Daoy (cell line): ENCODE measurements at places on chromosomes 1 and 21.

DNA sequence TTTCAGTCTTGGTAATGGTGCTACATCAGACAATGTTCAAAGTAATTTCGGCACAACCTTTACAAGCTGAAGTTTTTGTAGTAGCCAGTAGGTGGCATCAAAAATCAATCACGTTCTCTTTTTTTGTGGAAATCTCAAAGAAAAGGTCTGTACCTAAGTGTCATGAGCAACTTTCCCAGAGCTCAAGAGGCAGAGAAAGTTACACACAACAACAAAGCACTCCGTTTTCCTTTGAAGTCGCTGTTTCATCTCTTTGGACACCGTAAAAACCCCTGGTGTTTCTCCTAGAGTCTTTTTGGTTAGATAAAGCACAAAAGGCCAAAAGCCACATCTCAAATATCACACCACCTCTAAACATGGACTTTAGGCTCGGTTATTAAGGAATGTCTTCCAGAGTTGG is 131.6 kb downstream of the LHX8 start:
- DNase-seq = peak; percentile 5

- no peak for DNase-seq
Measured at GRCh38 chr1:204476563-204476962, 18.0 kb downstream of the PIK3C2B start.

- no peak for DNase-seq
Measured at GRCh38 chr1:207328908-207329440, 7.5 kb downstream of the CD55 start.

GRCh38 chr1:3002349-3003038 is 18.8 kb upstream of the ACTRT2 start:
- no peak for DNase-seq

- DNase-seq = no peak
Measured at GRCh38 chr1:166695115-166695514, 144.2 kb upstream of the POGK start.

- DNase-seq = peak; percentile 91
Measured at GRCh38 chr1:10824821-10825540, 28.5 kb upstream of the CASZ1 start.

GRCh38 chr1:224182057-224182865 is 779 bp upstream of the DEGS1 start:
- no peak for DNase-seq

GRCh38 chr1:1344655-1345361 is 4.4 kb downstream of the DVL1 start:
- peak; percentile 93 for DNase-seq

DNA sequence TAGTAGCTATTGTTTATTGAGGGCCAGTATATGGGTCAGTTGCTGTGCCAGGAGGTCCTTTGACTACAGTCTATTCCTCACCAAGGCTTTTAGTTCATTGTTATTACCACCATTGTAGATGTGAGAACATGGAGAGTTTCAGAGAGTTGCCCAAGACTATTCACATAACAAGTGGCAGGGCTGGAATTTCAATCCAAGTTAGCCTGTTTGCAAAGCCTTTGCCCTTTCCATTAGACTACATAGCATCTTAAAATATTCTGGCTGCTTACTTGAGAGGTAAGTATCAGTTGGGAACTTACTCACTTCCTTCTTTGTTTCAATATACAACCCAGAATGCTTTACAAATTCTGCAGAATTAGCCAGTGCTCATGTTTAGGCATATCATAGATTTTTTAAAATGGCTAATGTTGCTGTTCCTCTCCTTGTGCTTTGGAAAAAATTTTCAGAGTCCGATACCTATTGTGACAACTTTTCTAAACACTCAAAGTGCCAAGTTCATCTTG is 141.2 kb downstream of the FGGY start:
- DNase-seq = no peak

GRCh38 chr1:11564237-11564636 is 85.3 kb downstream of the DISP3 start:
- no peak for DNase-seq

DNA sequence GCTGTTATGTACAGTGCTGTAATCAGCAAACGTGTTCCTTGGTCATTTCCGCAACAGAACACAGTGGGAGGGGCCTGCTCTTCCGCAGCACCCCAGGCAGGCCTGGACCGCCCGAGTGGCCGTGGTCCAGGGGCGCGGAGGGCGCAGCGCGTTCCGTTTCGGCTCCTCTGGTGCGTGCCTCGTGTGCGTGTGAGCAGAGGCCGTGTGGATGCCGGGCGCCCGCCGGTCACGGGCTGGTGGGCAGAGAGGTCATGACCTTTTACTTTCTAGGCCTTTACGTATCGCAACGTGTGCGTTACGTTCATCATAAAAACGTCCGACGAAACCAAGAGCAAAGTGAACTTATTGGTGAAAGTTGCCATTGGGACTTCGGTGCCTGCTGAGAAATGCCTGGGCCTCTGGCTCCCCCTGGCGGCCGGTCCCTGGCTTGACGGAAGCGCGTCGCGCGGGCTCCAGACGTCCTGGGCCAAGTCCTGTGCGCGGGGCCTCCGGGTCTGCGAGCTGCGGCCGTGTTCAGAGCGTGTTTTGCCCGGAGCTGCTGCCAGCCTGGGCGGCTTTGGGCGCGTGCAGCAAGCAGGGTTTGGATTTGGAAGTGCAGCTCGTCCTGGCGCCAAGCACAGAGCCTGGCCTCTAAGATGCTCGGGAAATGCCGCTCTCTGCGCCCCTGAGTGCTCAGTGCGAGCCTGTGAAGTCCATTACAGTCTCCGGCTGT is 34.4 kb downstream of the COL18A1 start:
- peak; percentile 87 for DNase-seq

GRCh38 chr21:31218830-31219608 is 125.0 kb downstream of the TIAM1 start:
- DNase-seq = peak; percentile 85

DNA sequence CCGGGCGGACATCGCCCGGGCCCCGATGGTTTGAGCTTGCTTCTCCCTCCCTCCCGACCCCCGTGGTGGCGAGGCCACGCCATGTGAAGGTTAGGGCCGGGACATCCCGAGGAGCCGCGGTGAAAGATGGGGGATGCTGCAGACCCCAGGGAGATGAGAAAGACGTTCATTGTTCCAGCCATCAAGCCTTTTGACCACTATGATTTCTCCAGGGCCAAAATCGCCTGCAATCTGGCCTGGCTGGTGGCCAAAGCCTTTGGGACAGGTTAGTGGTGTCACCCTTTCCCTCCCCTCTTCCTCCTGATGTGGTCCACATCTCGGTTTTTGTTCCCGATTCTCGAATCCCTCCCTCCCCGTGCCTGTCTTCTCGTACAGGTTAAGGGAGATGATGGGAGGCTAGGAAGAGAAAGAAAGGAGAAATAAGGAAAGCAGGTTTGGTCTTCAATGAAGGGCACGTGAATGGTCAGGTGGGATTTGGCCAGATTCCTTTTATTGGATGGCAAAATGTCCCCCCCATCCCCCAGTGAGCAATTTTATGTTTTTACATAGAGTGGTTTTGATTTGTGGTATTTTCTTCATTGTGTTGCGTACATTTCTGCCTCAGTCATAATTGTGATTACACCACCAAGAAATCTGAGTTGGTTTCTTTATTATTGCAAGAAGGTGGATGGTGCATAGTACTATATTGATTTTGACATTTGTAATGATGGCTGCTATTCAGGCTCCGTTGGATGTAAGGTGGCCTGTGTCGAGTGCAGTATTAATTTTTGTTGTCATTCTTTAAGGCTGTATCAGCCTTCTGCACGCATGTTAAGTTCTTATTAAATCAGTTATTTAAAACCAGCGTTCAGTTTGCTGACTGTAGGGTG is 1.2 kb downstream of the CAMSAP2 start:
- no peak for DNase-seq

GRCh38 chr21:15199414-15200383 is 134.9 kb upstream of the NRIP1 start:
- no peak for DNase-seq

DNA sequence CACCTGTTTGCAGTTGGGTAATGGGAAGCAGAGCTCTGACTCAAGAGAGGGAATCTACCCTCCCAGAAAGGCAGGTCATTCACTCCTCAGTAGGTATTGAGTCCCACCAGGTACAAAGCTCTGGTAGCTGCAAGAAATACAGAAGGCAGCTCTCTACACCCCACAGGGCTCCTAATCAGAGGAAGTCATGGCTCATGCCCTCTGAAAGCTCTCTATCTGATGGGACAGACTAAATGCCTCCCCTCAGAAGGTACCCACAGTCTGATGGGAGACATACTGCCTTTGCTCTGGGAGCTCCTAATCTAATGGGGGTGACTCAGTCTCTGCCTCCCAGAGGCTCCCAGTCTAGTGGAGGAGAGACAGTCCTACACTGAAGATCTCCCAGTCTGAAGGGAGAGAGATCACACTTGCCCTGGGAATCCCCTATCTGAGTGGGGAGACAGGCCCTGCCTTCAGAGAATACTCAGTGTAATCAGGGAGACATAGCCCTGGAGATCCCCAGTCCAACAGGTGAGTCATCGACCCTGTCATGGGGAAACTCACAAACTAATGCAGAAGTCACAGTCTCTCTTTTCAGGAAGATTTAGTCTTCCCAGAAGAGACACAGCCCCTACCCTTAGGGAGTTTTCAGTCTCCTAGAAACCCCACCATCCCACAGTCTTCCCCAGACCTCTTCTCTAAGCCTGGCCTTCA is 23.7 kb downstream of the CAMK1G start:
- DNase-seq = peak; percentile 76

GRCh38 chr1:4006676-4007374 is 106.8 kb upstream of the C1orf174 start:
- no peak for DNase-seq

- DNase-seq = peak; percentile 86
Measured at GRCh38 chr1:84301004-84301784, at the start of gene SAMD13. SAMD13 (plus strand) TSS chr1:84301708; CDS start chr1:84303235, 1,527 bp downstream.

- no peak for DNase-seq
Measured at GRCh38 chr1:20052386-20052785, 17.6 kb upstream of the PLA2G5 start.

- no peak for DNase-seq
Measured at GRCh38 chr1:219372916-219373615, 199.4 kb downstream of the LYPLAL1 start.

DNA sequence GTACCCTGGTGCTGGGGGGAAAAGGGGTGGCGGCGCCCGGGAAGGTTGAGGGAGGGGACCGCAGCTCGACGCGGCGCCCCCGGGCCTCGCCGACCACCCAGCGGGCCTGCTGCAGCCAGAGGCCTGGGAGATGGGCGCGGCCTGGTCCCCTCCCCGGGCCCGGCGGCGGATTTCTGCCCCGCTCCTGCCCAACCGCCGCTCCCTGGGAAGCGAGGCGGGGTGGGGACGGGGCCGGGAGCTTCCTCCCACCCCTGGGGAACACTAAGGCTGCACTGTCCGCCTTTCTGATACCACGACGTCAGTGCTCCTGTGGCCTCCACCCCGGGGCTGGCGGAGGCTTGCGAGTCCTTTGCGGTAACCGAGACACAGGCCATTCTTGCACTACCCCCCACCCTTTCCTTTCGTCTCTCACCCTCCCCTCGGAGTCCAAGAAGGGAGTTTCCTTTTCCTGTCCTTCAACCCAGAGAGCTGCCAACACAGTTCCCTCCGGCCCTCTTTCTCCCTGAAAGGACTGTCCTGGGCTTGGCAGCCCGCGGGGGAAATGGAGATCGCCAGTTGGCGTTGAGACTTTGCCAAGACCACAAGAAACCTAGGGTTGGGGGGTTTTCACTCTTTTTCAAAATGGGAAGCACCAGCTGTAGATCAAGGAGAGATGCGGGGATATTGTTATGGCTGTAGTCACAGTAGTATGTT is 742 bp downstream of the SH3GLB1 start:
- peak; percentile 80 for DNase-seq

DNA sequence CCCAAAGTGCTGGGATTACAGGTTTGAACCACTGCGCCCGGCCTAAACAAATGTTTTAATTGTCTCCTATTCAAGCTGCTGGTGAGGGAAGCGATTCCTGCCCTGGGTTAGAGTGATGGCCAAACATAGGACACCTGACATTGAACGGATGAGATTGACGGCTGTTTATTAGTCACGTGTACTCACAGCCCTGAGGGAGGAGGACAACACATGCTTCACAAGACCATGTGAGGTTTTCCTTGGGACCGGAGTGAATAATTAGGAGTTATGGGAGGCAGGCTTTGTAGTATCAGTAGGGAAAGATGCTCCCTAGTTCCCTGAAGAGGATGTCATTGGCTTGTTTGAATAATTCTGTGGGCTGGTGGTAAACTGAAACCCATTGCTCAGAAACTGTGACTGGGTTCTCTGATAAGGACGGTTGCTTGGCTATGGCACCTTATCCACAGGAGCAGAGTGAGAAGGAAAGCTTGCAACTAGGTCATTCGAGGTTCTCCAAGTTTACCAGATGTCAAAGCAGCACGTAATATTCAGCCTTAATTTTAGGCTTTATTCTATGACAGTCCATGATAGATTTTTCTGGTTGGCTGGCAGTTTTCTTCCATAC is 245.8 kb downstream of the PLA2G4A start:
- peak; percentile 4 for DNase-seq

- DNase-seq = no peak
Measured at GRCh38 chr1:35851132-35851869, 31.7 kb upstream of the AGO1 start.

- no peak for DNase-seq
Measured at GRCh38 chr1:52455686-52456085, 51.3 kb downstream of the PRPF38A start.

DNA sequence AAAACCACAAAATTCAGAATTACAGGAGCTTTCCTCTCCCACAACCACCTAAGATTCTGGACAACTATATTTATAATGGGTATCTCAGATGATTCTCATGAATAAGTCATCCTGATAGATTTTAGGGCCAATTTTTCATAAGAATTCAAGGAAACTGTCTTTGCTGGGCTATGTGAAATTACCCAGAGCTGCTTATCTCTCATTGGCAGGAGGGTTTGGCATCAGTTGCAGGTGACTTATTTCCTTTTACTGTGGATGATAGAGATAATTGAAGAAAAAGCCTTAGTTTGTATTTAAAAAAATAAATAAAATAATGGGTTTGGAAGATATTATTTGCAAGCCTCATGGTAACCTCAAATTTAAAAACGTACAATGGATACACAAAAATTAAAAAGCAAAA is 38.2 kb upstream of the WDR26 start:
- no peak for DNase-seq

DNA sequence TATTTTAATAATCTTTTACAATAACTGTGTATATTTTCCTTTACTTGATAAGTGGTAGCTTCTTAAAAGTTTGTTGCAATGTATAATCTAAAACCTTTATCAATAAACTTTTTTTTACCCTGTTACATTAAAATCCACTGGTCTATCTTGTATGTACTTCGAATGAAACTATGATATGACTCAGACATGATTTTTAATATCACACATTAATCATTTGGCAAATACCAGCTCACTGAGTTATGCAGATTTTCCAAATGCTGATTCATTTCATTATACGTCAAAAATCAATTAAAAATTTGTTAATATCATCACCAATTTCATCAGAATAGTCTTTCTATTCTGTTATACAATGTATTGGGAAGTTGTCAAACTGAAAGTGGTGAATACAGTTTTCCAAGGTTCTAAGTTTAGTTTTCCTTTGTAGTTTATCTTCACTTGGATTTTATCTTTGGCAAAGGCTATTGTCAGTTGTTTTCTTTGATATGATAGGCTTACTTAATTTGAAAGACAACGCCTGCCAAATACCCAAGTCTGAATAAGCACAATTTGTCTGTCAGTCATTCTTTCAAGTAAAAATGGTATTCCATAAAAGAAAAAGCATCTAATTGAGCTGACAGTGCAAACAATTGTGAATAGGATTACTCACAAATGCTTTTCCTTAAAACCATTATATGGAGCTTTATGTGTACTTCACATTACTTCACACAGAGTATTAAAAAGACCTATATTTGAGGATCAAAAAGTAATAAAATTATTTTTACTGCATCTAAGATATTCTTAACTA is 127.0 kb downstream of the NME7 start:
- no peak for DNase-seq

GRCh38 chr1:220810179-220810653 is 23.5 kb downstream of the MTARC1 start:
- DNase-seq = peak; percentile 81

GRCh38 chr1:67582625-67583461 is 102.2 kb upstream of the GADD45A start:
- no peak for DNase-seq
